ENCODE measurements at places on chromosomes 5 and 9.

DNA sequence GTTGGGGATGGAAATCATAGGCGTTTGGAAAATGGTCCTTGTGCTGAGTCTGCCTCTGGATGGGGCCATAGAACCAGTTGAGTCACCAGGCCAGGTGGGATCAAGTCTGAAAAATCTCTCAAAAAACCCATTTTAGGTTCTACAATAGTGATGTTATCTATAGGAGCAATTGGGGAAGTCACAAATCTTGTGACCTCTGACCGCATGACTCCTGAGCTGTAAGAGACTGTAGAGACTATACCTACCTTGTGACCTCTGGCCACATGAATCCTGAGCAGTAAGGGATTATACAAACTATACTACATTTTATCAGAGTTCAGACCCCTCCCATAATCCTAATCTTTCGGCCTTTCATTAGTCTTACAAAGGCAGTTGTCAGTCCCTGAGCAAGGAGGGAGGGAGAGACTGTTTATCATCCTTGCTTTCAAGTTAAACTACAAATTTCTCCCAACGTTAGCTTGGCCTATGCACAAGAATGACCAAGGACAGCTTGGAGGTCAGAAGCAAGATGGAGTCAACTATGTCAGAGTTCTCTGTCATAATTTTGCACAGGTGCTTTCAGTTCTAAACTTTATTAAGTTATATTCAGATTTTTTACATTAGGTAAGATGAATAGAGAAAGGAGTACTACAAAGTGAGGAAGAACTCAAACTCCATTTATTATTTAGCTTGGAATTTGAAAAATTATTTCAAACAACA, 11.5 kb upstream of the JMY start:
- no peak for DNase-seq

GRCh38 chr5:90830058-90830457, 271.5 kb downstream of the ADGRV1 start:
- DNase-seq: no peak

DNA sequence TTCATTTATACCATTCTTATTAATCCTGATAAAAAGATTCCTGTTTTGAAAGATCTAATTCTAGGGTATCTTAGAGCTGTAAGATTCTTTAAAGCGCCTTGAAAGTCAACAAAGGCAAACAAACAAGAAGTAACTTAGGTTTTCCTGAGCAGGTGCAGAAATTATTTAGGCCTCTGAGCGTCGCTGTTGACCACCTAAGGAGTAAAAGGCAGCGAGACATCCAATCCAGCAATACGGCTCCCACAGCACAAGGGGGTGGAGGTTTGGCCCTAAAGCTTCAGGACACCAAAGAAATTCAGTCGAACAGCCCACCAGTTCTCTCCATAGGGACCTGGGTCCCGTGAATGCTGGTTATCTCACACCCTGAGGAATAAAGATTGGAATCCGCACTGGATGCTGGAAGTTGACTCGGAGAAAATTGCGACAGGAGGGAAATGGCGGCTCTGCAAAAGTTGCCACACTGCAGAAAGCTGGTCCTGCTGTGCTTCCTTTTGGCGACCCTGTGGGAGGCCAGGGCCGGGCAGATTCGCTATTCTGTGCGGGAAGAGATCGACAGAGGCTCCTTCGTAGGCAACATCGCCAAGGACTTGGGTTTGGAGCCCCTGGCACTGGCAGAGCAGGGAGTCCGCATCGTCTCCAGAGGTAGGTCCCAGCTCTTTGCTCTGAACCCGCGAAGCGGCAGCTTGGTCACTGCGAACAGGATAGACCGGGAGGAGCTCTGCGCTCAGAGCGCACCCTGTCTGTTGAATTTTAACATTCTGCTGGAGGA, at the start of gene PCDHGA2:
Gene PCDHGA2, plus strand, starts transcription at position 223 of the 769 bp plus-strand sequence.
- peak; percentile 61 for DNase-seq

GRCh38 chr5:104170926-104171325, 608.3 kb upstream of the NUDT12 start:
- peak; percentile 23 for DNase-seq

DNA sequence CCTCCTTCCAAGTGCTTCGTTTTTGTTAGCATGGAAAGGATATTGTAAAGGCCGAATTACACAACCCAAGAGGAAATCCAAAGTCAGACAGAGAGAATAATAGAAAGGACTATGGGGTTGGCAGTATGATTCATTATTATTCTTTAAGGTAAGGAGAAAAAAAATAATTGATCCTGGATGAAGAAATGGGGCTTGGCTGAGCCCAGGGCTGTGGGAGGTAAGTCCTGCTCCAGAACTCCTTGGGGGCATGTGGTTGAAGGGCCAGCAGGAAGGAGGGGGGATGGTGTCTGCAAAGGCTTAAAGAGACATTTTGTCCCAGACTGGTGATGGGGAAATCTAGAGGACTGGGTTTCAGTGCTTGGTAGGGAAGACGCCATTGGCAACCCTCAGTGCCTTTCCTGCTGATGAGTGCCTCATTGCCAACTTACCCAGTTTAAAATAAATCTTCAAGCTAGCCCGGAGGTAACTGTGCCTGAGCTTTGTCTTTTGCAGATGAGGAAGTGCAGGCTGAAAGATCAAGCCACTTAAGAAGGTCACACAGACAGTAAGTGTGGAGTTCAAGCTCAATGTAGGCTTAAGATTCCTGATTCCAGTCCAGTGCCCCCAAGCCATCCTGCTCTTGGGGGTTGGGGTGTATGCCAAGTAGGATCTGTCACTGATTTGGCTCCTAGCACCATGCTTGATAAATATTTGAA, 30.2 kb downstream of the FOXI1 start:
- no peak for DNase-seq

DNA sequence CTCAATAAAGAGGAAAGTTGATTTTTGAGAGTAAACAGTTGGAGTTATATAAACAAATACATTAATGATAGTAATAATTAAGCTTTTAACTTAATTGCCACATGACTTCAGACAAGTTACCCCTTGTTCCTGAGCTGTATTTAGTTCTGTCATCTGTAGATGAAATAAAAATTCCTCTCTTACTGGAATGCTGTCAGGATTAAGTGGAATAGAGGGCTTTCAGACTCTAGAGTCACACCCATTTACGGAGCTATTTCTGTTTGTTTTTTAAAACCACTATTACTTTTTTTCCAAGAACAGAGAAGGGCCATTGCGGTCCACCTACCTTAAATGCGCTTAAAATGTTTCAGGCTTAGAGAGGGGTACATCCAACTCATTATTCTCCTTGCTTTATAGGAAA, 170.6 kb downstream of the CHSY3 start:
- DNase-seq: no peak

GRCh38 chr5:19928562-19929421, 59.2 kb downstream of the CDH18 start:
- DNase-seq: peak; percentile 92

- no peak for DNase-seq
Measured at GRCh38 chr5:135046661-135047346, 12.8 kb upstream of the PITX1 start.

DNA sequence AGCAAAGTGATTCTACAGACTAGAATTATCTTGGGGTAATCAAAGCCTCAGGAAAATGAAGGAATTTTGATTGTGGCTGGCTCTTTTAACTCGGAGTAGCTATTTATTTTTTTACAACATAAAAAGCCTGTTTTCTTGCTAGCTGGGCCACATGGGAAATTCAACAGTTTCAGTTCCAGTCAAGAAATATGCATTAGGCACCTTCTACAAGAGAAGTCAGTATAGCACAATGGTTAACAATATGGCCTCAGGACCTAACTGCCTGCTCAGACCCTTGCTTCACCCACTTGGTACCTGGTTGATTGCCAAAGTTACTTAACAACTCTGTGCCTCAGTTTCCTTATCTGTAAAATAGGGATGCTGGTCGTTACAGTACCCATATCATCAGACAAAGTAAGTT, 586.2 kb downstream of the ZNF608 start:
- no peak for DNase-seq

GRCh38 chr5:108124596-108124995, 257.3 kb downstream of the FBXL17 start:
- DNase-seq: no peak

DNA sequence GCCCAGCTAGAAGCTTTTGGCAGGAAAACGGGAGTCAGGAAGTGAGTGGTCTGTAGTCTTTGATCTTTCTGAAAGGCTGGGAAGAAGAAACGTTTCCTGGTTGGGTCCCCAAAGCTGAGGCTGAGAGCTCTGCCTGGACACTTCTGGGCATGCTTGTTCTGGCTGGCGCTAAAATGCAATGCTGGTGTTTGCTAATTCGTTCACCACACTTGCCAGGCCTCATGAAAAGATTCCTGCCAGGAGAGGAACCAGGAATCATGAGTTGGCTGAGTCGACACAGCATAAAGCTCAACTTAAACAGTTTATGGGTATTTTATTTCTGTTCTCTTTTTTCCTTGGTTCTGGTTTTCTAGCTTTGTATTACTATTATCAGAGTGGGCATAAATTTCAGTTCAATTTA, 10.7 kb upstream of the PTGR1 start:
- no peak for DNase-seq

- DNase-seq: no peak
Measured at GRCh38 chr5:114467729-114468128, 105.9 kb downstream of the KCNN2 start.

- DNase-seq: no peak
Measured at GRCh38 chr5:35213608-35214007, 16.7 kb downstream of the PRLR start.

GRCh38 chr5:125402787-125403186, 656.3 kb upstream of the ZNF608 start:
- DNase-seq: no peak

GRCh38 chr9:117555964-117556629, 141.2 kb upstream of the ASTN2 start:
- peak; percentile 58 for DNase-seq

- DNase-seq: peak; percentile 35
Measured at GRCh38 chr5:132777209-132778069, at the start of gene SEPTIN8. Gene SEPTIN8 (minus strand): TSS chr5:132777239. CDS start chr5:132777137, 102 bp downstream.

DNA sequence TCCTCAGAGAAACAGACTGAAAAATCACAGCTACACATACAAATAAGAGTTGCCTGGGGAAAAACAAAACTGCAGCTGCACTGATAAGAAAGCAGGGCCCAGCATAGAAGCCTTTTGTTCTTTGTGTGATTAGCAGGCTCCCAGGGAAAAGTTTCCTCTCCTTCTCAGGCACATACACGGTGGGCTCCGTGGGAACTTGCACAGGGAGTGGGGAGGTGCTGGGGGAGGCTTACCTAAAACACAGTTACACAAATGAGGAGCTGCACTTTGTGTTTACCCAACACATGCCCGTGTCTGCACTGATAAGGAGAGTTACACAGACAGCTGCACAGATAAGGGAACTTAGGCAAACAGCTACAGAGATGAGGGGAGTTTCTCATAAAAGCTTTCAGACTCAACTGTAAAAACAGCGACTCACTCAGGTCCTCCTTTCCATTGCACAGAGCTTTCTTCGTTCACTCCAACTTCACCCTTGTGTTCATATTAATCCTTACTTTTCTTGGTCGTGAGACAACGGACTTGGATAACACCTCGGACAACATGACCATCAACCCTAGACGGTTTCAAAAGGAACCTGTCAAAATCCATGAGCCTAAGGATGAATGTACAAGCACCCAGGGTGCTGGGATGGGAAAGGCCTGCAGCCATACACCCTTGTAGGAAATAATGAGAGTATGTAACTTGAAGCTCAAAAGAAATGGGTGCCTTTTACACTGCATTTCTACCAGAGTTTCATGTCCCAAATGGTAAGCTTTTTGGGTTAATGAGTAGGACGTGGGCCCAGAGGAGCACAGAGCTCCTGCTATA, 50.8 kb downstream of the SERINC5 start:
- peak; percentile 47 for DNase-seq

GRCh38 chr5:159947708-159948358, 31.6 kb downstream of the ADRA1B start:
- peak; percentile 30 for DNase-seq

GRCh38 chr9:95605816-95606488, 89.2 kb upstream of the PTCH1 start:
- DNase-seq: peak; percentile 7

DNA sequence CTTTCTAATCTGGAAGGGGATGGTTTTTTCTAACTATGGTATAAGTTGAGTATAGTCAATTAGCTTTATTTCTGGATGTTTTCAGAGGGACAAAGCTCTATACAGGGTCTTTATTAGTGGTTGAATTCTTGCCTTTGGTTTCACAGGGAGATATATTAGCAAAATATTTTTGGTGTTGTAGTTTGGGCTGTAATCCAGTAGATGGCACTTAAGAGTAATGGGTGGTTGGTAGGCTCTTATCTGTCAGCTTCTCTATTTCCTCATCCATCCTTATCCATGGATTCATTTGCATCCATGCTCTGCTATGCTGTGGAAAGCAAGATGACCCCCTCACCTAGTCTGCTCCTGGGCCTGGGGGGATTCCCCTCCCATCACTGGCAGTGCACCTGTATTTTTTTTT, 363.6 kb upstream of the CYLC2 start:
- peak; percentile 11 for DNase-seq

DNA sequence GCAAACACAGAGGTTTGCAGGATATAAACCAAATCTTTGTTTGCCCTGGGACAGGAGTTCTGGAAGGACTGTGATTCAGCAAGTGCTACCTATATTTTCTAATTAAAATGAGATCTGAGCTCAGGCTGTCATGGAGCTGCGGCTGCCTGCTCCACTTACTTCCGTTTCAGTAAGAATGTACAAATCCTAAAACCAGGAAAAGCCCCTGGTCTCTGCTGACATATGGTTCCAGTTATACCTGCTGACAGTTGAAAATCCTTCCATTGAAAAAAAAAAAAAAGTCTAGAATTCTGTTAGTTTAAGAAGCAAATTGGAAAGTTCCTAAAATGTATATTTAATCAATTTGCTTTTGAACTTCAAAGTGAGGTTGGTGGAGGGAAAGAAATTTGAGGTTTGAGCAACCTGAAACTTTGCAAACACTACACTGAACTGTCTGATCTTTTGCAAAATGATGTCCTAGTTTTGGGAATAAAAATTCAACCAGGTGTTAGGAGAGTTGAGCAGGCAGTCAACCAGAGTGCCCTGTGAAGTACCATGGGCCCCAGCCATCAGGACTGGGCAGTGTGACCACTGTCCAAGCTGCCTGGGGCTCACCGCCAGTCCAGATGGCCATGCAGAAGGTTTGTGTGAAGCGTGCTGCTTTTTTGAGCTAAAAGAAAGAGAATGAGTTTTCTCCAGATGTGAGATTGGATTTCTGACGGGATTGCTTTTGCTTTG, 50.6 kb downstream of the SHB start:
- DNase-seq: no peak

- no peak for DNase-seq
Measured at GRCh38 chr5:130171699-130172098, 267.4 kb downstream of the CHSY3 start.

GRCh38 chr9:84636436-84636835, 33.1 kb upstream of the NTRK2 start:
- no peak for DNase-seq

- peak; percentile 9 for DNase-seq
Measured at GRCh38 chr5:66149950-66150349, 5.8 kb downstream of the SREK1 start.

- DNase-seq: no peak
Measured at GRCh38 chr9:74205056-74205455, 292.1 kb upstream of the RORB start.

GRCh38 chr9:37943345-37944265, 39.7 kb upstream of the SLC25A51 start:
- DNase-seq: peak; percentile 91

Measured in iris pigment epithelial cell (primary cell).